Left hindlimb (tissue), 1 donor: ENCODE measurements at places on chromosomes 2 and 18.

DNA sequence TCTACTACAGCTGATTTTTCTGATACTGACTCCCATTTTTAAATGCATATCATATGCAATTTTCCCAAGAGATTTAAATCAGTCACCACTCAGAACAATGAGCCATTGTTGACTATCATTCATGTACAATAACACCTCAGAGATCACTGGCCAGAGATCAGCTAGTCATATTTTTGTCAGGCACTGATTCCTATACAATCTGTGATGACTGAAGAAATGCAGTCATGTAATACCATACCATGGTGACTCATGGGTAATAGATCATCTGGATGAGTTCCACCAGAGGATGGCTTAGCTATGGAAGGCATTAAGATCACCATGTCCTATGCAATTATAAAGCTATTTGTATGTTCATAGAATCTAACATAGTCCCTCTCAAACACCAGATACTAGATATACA, 285.7 kb upstream of the DCC start:
- DNase-seq: no peak

DNA sequence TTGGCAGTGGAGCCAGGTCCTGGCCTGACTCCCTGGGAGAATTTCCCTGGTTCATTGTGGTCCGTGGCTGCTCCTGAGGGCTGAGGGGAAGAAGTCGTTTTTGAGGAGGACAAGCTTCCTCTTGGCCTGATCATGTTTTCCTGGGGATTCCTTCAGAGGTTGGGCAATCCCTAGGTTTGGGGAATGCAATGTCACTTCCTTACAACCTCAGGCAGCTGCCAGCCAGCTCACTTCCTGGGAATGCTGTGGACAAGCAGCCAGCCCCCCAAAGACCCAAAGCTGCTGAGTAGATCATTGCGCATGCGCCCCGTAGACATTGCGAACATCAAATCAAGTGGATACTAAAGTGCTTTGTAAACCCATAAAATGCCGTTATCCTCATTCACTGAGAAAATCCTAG, 7.7 kb upstream of the DNMT3A start:
- DNase-seq: no peak

DNA sequence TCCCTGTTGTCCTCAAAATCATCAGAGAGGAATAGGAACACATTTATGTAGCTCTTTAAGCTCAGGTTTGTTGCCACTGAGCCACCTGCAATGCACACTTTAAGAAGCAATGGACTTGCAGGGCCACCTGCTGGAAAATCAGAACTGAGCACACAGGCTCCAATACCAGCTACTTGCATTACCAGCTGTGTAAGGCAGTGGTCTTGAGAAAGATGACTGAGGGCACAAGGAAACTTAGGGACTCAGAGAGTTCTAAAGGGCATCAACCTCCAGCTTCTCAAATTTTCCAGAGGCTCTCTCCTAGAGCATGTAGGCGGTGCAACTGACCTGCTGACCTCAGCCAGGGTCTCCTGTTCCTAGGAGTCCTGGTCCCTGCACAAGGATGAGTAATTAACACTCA, 2.5 kb upstream of the CNDP2 start:
- DNase-seq: peak; percentile 58

DNA sequence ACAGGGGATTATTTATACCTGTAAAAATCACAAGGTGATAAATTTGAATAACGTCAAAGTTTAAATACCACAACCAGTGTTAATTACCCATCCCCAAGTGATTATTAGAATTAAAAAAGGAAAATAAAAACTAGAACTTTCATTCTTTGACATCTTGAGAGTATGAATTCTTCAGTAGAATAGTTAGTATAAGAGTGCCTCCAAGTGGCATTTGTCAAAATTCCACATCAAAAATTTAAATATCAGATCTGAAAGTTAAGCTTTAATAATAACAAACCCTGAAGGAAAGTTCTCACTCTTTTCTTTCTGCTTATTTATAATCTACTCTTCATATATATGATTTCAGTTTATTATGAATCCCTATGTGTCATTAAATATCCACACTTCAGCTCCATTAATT, 273.7 kb upstream of the KYNU start:
- DNase-seq: no peak

DNA sequence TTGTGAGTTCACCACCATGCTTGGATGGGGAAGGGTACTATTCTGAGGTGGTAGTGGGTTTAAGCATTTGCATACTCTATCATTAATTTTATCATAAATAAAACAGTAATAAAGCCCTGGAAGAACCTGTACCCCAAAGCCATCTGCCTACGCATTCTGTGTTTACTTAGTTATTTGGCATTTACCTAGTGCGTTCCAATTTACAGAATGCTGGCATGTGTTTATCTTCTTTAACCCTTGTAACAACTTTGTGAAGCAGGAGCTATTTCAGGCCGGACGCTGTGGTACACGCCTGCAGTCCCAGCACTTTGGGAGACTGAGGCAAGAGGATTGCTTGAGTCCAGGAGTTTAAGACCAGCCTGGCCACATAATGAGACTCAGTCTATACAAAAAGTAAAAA, 17.8 kb upstream of the ODC1 start:
- DNase-seq: no peak

- no peak for DNase-seq
Observed at GRCh38 chr2:30933496-30933895, 126.2 kb upstream of the CAPN13 start.

- DNase-seq: no peak
Observed at GRCh38 chr2:126896471-126896870, 2.2 kb upstream of the TEX51 start.

- DNase-seq: no peak
Observed at GRCh38 chr2:72330652-72331051, 183.0 kb upstream of the CYP26B1 start.

DNA sequence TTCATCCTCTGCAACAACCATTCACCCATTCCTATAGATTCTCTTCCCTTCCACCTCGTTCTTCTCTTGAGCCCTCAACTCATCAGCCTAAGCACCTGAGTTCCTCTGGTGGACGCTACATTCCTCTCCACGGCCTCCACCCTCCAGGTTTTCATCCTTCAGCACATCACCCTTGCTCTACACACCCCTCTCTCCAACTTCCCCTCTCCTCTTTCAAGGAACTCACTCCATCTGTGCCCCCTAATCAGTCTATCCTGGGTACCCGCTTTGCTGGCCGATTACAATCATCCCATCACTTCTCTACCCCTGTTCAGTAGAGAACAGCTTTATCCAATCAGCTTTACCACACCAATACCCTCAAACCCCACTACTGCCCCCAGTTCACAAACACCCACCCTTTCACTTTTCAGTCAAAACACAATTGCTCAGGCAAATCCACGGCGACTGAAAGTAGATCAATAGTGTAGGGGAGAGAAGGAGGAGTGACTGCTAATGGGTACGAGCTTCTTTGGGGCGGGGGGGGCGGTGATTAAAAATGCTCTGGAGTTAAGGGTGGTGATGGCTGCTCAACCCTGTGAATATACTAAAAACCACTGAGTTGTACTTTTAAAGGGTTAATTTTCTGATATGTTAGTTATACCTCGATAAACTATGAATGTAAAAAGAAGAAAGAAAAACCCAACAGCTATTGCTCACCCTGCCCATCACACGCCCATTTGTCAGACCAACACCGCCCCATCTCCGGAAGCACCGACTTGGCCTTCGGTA, 857 bp downstream of the DYM start:
- DNase-seq: no peak

GRCh38 chr2:156065912-156066311, 266.6 kb downstream of the NR4A2 start:
- no peak for DNase-seq

DNA sequence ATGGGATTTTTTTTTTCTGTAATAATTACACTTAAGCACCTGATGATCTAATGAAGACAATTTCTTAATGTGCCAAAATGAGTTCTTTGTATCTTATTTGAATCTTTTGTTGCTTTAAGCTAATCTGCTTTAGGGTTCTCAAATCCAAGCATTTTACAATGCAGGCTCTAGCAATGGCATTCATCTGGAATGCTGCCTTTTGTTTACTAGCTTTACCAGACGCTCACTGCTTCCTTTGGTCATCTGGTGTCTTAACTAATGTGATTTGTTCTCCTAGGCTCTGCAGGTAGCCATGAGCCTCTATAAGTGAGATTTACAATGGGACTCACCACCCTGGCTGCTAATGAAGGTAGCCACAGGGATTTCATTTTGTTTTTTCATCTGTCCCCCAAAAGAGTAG, 100.3 kb downstream of the GREB1L start:
- DNase-seq: no peak

DNA sequence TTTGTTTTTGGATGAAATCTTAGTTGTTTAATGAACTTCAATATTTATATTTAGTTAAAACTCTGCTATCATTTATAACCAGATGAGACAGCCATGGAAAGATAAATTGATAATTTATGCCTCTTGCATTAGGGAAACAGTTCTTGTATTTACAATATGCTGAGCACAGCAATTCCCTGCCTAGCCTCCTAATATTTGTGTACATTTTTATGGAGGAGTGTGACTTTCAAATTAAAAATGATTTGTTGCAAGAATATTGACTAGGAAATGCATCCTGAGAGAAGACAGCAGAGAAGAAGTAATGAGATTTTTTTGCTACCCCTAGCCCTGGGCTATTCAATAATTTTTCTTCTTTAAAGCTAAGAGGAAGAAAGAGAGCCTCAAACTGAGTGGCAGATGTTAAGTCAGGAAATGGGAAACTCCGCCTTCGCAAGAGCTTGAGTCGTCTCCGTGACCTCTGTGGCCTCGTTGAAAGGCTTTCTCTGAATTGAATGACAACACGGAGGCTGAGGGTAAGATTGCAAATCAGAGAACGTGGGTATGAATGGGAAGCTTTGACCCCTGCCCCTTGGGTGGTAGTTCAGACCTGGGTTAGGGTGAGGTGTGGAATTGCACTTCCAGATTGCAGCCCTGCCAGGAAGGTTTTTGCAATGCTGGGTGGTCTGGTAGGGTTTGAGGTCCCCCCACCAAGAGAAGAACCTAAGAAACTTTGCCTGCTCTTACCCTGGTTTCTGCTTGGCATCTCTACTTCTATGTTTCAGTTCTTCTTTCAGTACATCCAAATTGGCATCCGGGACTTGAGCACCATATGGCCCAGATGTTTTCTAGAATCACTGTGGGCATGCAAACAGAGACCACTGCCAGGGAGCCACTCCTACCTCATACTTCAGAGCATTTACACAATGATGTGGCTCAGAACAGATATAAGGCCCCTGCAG, 210.3 kb upstream of the RBMS1 start:
- no peak for DNase-seq

DNA sequence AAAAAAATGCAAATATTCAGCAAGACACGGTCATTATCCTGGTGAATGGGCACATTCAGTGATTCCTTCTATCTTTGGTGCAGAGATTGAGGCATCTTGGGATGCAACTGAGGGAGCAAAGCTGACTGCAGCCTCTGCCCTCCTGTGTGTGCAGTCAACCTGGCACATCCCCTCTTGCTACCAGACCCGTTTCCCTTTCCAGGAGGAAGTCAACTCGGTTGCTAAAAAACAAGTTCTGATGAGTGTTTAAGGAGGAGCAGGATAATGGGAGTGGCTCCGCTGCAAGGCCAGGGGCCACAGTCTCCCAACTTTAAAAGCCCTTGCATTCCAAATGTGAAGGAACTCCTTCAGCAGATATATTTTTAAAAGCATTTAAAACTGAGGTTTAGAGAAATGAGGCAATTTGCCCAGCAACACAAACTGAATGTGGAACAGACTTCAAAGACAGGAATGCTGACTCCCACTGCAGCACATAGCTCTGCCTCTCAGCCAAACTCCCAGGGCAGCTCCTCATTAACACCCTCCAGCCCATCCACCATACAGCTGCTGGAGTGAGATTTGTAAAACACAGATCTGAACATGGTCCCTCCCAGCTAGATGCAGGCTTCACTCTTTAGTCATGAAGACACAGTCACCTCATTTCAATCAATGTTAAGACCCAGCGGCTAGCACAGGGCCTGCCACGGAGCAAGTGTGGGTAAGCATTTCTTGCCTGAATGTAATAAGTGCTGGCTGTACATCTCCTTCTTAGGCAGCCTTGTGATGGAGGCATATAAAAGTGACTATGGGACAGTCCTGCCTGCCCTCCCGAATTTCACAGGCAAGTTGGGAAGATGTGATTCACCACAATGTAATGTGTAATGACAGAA, 54.3 kb downstream of the VSNL1 start:
- DNase-seq: no peak

DNA sequence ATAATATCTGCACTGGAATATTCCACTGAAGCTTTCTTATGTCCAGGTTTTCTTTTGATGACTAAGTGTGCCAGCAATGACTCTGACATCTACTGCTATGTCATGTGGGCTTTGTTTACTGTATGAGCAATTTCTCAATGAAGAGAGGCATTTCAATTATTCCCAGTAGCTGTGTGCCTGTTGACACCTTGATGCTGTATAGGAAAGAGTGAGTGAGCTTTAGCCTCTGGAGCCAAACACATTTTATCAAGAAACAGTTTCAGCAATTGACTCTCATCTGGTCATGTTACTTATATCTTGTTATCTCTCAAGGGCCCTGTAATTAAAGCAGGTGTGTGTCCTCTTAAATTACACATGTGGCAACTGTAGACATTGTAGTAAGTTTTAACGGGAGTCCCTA, 493.2 kb upstream of the FANCL start:
- DNase-seq: no peak

- no peak for DNase-seq
Observed at GRCh38 chr2:183059561-183059960, 19.0 kb upstream of the DUSP19 start.

DNA sequence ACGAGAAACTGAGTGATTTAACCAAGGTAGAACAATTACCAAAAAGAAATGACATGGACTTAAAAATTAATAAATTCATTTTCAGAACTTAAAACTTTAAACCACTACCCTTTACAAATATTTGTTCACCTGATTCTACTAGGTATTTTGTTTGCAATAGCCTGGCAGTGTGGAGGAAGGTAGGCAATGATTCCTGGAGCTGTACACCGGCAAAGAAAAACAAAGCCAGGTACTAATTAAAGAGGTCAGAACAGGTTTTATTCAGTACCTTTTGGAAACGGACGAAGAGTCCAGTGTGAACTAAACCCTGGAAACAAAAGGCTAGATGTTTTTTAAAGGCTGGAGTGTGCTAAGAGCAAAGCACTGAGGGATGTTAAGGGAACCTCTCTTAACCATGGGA, 561.3 kb upstream of the FSHR start:
- no peak for DNase-seq

DNA sequence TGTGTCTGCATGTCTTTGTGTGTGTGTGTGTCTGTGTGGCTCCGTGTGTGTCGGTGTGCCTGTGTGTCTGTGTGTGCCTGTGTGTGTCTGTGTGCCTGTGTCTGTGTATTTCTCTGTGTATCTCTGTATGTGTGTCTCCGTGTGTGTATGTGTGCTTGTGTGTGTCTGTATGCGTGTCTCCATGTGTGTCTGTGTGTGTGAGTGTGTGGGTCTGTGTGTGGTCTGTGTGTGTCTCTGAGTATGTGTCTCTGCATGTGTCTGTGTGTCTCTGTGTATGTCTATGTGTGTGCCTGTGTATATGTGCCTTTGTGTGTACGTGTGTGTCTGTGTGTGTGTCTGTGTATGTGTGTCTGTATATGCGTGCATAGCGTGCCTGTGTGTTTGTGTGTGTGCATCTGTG, 45.2 kb downstream of the MYCN start:
- no peak for DNase-seq

- DNase-seq: no peak
Observed at GRCh38 chr18:79634593-79635426, 44.8 kb upstream of the CTDP1 start.

- no peak for DNase-seq
Observed at GRCh38 chr2:14750433-14750832, 117.9 kb downstream of the LRATD1 start.

GRCh38 chr2:160695402-160696086, 201.9 kb upstream of the RBMS1 start:
- DNase-seq: no peak

- peak; percentile 36 for DNase-seq
Observed at GRCh38 chr2:205198140-205198525, 484.2 kb upstream of the NRP2 start.

GRCh38 chr2:169712791-169713227, 18.5 kb downstream of the PHOSPHO2 start:
- DNase-seq: no peak
